NK-92 treated with Interleukin-12 subunit alpha and Interleukin-12 subunit beta, amount 100 ng/mL, for 24 hours (cell line): ENCODE measurements at places on chromosomes 3 and 15.

GRCh38 chr15:81400640-81401236, 26.7 kb upstream of the TMC3 start:
- no peak for DNase-seq

DNA sequence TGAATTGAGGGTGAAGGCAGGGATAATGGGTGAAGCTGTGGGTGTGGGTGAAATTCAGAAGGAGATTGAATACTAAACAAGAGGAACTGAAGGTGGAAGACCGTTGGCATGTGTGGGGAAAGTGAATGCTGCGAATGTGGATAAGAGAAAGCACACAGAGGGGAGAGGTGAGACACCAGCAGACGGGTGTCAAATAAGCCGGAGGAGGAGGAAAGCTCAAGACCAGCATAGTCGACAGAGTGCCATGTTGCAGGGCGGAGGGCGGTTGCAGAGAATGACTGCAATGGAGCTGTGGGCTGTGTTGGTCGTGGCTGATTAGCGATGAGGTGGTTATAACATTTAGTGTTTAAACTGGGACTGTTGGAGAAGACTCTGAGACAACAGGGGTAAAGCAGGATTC, 16.4 kb upstream of the HCN4 start:
- DNase-seq, result no peak

DNA sequence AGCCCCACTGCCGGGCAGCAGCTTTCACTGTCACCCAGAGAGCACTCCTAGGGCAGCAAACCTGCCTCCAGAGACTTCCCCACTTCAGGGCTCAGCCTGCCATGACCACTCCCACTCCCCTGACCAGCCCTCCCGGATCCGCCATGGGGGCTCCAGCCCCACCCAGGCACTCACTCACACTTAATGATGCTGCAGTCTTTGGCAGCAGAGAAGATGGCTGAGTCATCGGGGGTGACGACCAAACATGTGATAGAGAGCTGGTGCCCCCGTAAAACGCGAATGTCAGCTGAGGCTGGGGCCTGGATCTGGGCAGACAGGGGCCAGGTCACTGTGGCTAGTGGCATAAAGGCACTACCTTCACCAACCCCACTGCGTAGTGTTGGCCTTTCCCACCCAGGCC, 4.7 kb downstream of the RRP9 start:
- DNase-seq, result no peak

GRCh38 chr3:128167646-128167972, 14.3 kb downstream of the EEFSEC start:
- no peak for DNase-seq

DNA sequence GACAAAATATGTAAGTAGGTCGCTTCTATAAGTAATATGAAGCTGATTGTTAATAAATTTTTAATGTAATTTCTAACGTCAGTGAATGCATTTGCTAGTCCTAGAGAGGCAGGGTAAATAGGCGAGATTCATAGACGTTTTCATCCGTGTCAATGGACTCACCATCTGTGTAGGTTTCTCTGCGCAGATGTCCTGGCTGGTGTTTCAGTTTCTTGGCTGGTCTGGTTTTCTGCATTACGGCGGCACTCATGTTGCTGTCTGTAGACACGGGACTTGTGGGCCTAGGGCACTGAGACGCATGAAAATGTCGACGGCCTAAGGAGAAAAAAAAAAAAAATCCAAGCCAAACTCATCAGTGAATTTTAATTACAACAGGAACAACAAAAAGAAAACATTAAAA, 1153.3 kb downstream of the ROBO1 start:
- no peak for DNase-seq

- no peak for DNase-seq
Observed at GRCh38 chr3:10946526-10946925, 46.0 kb upstream of the SLC6A1 start.

DNA sequence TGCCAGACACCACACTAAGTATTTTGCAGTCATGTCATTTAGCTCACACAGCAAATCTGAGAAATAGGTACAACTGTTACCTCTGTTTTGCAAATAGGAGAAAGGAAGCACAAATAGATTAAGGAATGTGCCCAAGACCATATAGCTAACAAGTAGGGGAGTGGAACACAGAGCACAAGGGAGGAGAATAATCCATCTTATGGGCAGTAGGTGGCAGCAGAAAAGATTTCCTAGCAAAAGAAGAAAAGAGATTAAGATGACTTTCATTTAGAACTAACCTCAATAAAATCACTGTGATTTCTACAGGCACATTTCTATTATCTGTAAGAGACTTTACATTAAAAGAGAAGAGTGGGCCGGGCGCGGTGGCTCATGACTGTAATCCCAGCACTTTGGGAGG, 49.1 kb downstream of the NR1I2 start:
- DNase-seq, result no peak

DNA sequence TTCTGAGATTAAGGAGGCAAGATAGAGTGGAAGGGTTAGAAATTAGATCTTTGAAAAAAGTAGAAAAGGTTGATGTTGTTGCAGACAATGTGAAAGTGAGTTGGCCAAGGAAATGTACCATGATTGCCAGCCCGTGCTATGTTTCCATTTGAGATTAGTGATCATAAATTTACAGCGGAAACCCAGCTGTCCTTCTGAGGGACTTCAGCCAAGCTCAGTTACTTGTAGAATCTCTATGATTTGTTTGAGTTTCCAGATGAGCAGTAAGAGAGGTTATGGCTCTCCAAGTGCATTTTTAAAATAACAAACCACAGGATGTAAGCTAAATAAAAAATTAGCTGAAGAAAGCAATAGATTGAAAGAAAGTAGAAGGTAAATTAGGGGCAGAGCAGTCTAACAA, 54.2 kb upstream of the RBMS3 start:
- no peak for DNase-seq

GRCh38 chr3:94172695-94173310, 109.9 kb downstream of the NSUN3 start:
- no peak for DNase-seq

DNA sequence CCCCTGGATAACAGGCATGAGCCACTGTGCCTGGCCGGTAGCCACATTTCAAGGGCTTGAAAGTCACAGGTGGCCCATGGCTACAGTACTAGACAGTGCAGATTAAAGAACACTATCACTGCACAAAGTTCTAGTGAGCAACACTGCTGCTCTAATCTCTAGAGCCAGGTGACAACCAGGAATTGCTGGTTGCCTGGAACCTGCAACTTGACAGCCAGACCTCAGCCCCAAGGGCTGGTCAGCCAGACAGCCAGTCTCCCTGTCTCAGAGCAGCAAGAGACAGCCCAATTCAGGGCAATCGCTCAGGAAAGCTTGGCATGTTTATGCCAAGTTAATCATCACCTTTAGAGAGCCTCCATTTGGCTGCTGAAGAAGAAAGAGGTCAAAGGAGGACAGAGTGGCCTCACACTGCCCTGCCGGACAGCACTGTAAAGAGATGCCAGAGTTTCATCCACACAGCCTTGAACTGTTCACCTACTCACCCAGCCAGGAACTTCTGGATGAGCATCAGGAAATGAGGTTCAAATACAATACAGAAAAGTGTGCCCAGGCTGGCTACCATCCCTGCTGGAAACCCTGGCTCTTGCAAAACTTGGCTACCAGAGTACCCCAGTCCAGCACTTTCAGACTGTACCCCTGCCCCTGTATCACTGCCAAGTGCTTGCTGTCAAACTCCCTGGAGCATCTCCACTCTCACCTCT, 6.0 kb downstream of the CCDC12 start:
- DNase-seq, result no peak

- no peak for DNase-seq
Observed at GRCh38 chr3:50450209-50450921, 53.1 kb downstream of the CACNA2D2 start.
